ENCODE measurements at places on chromosomes 3 and 15. TPM values are rescaled to one million over a fixed set of nuclear protein-coding genes. Genes with fewer than 3 reads are reported as not detected.

- no peak for DNase-seq
These were observed 63.0 kb downstream of the TMEM44 start for GRCh38 chr3:194570235-194570634.

- no peak for DNase-seq
These were observed 161.5 kb upstream of the PFN2 start for GRCh38 chr3:150132101-150132749.

- DNase-seq, result no peak
These were observed 14.8 kb downstream of the BDH1 start for GRCh38 chr3:197540961-197541377.

- DNase-seq, result no peak
These were observed 69.4 kb downstream of the SRGAP3 start for GRCh38 chr3:9179826-9180763.

- DNase-seq, result no peak
These were observed 73.1 kb upstream of the PRTG start for GRCh38 chr15:55816017-55816416.

DNA sequence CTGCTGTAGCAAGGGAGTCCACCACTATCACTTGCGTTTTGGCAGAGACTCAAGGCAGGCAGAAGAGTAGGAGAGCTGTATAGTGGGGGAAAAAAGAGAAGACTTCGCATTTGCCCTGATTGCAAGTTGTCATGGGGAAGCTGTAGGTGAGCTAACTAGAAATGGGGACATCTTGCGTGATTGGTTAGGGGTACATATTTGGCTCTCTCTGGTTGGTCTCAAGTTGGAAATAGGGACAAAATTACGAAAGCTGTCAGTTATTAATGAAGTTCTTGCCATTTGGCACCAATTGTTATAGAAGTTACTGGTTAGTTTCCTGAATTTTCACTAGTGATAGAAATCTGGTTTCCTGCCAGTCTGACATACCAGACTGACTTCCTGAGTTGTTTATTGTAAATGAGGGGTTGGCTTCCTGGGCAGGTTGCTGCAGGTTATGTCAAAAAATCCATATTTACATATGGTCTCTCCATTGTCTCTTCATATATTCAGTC, 8.2 kb upstream of the SENP7 start:
- DNase-seq, result no peak

Gene C3orf22
- not detected for total RNA-seq

DNA sequence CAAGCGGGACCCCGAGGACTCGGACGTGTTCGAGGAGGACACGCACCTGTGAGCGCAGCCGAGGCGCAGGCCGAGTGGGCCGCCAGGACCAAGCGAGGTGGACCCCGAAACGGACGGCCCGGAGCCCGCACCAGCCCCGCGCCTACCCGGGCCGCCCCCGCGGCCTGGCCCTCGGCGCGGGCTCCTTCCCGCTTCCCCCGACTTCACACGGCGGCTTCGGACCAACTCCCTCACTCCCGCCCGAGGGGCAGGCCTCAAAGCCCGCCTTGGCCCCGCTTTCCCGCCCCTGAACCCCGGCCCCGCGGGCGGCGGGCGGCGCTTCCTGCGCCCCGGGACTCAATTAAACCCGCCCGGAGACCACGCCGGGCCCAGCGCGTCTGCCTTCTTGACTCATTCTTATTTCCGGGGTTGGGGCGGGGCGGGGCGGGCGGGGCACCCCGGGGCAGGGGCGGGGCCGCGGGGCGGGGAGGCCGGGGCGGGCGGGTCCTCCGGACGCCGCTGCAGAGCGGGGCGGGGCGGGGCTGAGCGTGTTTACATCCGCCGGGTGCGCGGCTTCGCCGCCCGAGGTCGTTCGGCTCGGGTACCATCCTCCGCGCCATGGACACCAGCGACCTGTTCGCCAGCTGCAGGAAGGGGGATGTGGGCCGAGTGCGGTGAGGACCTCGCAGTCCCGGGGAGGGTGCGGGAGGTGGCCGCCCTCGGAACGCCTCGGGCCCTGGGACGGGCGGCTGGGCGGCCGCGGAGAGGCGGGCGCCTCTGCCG, at the start of gene ABTB1:
TSS of gene ABTB1 (plus strand) at position 524 of the 762 bp plus-strand sequence. CDS start at position 598, 74 bp downstream.
- peak; percentile 77 for DNase-seq

Gene SIDT1
- total RNA-seq, result 71.2 TPM

DNA sequence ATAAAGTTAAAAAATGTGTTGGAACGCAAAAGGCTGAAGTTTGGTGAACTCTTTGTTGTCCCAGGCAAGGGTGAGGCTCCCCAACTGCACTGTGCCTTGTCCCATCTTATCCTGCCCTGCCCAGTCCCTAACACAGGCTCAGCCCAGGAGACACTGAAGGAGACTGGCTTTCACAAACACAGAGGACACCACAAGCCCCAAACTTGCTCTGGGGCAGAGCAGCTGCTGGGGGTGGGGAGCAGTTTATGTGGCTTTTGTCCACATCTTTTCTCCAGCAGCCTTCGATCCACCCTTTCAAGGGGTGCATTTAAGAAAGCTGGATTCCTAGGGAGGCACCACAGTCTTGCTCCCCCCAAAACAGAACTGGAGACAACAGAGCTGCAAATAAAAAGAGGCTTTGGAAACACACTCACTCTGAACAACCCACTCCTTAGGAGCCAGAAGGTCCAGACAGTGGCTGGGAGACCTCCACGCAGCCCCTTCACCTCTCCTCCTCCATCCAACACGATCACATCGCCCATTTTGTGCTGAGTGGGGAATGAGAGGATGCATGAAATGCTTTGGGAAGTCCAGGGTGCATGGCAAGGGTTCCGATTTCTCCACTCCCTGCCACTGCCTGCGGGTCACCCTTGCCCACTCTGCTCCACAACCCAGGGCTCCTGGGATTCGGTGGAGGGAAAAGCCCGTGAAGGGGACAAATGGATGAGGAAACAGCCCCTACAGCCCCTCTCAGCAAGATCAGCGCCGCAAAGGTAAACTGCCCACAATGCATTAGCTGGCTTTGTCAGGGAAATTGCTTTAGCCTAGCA, 260.5 kb upstream of the TLE3 start:
- DNase-seq, result no peak

GRCh38 chr3:192637803-192638202, 89.5 kb downstream of the FGF12 start:
- no peak for DNase-seq

Gene CLCN2
- 5.2 TPM for total RNA-seq

DNA sequence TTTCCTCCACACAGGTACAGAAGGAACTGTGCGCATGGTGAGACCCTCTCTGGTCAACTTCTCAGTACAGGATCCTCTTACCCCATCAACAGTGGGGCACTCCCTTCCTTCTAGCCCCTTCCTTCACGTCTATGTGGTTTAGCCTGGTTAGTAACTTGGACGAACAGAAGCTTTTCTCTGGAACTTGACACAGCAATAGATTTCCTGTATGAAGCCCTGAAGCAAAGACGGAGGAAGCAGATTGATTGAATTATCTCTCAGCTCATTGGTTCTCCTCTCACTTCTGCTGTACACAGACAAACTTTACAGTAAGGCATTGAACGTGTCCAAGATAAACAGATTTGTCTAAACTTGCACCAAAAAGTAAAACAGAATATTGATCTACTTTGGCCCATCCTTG, at the start of gene CD200R1:
TSS of gene CD200R1 (minus strand) at position 210 of the 400 bp plus-strand sequence. CDS start 246 bp downstream, outside the sequence.
- peak; percentile 38 for DNase-seq

DNA sequence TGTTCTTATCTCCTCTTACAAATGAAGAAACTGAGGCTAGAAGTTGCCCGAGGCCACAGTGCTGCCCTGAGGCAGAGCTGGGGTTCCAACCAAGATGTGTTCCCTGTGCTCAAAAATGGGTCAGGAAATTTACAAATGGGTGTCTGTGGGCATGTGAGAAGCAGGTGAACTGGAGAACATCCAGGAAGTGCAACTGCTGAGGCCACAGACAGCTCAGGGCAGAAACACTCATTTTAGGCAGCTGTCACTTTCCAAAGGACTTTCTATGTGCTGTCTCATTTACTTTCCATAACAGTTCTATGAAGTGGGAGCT, 47.2 kb upstream of the ATP2B2 start:
- DNase-seq, result no peak

DNA sequence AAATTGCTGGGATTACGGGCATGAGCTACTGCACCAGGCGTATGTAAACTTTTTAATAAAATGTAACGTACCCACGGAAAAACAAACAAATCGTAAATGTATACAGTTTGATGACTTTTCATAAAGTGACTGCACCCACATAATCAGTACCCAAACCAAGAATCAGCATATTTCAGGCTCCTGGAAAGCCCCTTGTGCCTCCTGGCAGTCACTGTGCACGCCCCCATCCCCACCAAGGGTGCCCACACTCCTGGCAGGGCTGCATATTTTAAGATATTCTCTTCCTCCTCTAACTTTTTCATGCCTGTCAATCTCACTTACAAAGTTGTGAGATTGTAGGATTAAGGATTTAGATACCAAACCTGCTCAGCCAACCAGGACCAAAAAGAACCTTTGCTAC, 305.5 kb downstream of the SHQ1 start:
- no peak for DNase-seq

- no peak for DNase-seq
These were observed 34.8 kb downstream of the CHRD start for GRCh38 chr3:184414418-184415202.

Gene CPB1
- not detected for total RNA-seq

DNA sequence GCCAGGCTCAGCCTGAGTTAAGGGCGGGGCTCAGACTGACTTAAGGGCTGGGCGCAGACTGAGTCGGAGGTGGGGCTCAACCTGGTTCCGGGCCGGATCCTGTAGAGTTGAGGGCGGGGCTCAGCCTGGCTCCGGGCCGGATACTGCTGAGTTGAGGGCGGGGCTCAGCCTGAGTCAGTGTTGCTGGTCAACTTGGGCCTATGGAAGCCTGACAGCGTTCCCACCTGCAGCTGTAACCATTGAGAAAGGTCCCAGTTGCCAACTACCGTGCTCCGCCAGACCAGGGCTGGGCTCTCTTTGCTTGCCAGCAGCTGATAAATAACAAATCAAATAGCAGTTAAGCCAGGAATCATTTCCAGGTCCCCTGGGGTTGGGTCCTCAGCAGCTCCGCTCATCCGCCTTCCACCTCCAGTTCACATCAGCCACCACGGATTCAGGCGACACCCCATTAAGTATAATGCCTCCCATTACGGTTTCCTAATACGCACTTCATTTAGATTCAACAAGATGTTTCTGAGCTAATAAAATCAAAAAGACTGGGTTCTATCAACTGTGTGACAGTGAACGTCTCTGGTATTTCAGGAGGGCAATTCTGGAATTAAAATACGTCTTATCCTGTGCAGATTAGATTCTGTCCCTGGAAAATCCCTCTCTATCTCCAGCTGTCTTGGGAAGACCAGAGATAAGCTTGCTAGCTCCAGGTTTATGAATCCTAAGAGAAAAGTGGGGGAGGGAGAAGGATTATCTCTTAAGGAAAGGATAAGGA, 7.3 kb downstream of the GRIP2 start:
- no peak for DNase-seq

Gene IL12A
- 1.0 TPM for total RNA-seq

Gene BFSP2
- total RNA-seq, result not detected

Gene TMEM108
- total RNA-seq, result not detected

- DNase-seq, result no peak
These were observed 1531.1 kb downstream of the SI start for GRCh38 chr3:163547014-163547685.

DNA sequence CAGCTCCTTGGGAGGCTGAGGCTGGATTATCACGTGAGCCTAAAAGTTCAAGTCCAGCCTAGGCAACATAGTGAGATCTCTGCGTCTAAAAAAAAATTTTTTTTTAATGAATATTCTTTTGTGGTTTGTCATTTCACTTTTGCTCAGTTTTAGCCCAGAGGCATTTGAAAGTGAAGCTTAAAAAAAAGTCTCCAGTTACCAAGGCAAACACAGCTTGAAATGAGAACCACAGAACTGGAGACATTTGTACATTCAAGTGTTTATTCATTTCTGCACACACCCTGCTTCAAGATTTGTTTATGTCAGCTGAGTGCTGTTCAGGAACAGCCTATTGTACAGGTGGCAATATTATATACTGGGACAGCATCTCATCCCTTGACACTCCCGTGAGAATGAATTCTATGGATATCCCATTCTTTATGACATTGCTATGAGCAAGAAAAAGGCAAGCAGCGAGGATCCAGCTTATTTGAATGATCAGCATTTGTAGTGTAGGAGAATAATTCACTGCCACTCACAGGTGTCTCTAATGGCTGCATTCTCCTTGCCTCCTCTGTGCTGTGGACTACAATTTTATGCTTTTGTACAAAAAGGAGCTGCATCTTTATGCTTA, 444.8 kb upstream of the GRM7 start:
- DNase-seq, result no peak

DNA sequence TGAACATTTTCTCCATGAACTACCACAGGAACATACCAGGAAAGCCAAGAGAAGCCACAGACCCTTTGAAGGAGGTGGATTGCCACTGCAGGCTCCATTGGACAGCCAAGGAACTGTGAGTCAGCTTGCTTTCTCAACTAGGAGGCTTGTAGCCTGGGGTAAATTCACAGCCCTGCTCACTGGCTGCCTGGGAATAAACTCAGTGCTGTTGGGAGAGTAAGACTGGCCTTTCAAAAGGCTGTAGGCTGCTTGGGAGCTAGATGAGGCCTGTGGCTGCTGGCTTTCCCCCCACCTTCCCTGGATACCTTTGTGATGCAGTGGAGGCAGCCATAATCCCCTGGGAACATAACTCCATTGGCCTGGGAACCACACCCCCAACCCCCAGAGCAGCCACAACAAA, 223.5 kb upstream of the RBMS3 start:
- no peak for DNase-seq

GRCh38 chr15:96262097-96262496, 68.4 kb upstream of the NR2F2 start:
- DNase-seq, result no peak

GRCh38 chr3:8571256-8571655, 69.6 kb downstream of the LMCD1 start:
- no peak for DNase-seq

- no peak for DNase-seq
These were observed 99.2 kb downstream of the SLMAP start for GRCh38 chr3:57855281-57855680.

Gene HCLS1
- 355 TPM for total RNA-seq

Data from naive thymus-derived CD8-positive, alpha-beta T cell (primary cell).